ENCODE measurements at places on chromosomes 5 and 9.

DNA sequence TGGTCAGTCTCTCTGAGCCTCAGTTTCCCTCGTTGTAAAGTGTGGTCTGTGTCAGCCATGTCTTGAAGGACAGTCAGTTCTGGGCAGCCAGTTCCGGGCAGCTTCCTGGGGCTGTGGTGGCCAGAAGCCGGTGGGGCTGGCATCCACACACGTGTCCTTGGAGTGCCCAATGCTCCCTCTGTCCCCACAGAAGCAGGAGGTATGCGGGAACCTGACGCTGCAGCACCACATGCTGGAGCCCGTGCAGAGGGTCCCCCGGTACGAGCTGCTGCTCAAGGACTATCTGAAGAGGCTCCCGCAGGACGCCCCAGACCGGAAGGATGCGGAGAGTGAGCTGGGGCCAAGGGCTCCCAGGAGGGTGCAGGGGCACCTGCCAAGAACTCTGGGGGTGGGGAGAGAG is 48.4 kb upstream of the SUSD3 start:
- no peak for DNase-seq

DNA sequence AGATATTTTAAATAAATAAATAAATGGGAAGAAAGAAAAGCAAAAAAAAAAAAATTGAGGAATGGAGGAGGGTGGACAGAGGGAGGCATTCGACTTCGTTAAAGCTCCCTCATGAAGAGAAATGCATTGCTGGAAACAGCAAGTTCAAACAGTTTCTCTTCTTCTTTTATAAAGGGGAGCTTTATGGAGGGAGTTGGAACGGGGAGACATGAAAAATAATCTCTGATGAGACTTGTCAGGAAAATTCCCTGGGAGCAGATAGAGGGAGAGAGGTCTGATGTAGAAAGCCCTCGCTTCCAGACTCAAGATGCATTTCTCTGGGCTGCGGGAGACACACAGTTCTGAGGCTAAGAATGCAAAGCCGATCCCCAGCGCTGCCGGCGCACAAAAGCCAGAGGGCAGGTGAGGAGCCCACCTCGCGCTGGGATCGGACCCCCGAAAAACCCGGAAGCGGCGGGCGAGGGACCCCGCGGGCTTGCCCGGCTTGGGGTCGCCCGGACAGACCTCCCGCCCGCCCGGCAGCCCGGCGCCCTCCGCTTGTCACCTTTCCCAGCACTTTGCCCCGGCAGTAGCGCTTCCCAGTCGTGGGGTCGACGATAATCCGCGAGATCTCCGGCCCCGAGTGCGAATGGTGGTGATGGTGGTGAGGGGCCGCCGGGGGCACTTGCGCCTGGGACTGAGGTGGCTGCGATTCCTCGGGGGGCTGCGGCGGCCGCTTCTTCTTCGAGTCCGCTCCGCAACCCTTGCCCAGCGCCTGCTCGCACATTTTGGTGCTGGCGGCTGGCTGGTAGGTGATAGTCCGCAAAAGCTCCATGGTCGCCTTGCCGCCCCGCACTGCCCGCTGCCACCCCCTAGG is 512 bp downstream of the PLK2 start:
- peak; percentile 66 for DNase-seq

DNA sequence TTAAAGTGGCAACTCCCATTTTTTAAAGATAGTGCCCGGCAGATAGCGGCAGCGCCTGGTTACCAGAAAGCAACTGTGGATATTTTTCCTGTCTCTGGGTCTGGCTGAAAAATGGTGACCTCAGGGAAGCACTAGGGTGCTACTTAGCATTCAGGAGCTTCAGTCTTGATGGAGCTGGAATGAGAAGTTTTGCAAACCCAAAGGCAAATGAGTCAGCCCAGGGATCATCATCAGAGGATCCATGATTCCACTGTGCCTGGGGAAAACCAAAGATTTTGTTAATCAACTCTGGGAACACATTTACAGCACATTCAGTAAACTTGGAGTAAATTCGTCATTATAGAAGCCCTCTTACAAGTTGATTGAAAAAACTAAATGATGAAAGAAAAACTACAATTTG is 26.7 kb downstream of the F2R start:
- peak; percentile 68 for DNase-seq

DNA sequence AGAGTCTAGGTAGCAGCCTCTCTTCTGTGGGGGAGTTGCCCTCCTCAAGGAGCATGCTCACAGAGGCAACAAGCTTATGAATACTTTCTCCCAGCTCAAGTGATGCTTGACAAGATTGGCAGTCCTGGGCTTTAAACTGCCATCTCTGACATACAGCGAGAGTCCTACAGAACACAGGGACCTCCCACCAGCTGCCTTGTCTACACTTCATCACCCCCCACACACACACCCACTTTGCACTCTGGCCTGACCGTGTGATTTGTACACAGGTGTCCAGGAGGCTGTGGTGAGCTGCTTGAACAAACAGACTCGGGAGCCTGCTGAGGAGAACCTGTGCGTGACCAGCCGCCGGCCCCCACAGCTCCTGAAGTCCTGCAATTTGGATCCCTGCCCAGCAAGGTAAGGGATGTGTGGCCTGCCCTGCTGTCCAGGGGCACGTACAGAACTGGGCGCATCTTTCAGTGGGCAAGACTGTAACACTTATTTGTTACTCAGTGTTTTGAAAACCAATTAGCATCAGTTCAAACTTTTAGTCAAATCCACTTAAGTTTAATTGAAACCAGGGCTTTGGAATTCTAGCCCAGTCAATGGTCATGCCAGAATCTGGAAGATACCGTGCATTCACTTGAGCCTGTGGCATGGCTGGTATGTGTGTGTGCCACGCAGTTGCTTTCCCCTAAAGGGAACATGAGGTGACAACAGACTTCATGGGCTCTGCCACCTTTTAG is 247.5 kb downstream of the ADAMTSL1 start:
- peak; percentile 52 for DNase-seq

GRCh38 chr9:116103976-116104820 is 49.4 kb upstream of the PAPPA start:
- DNase-seq: peak; percentile 63

All from EH (cell line).